ENCODE measurements at places on chromosomes 7 and 10. TPM values are rescaled to one million over a fixed set of nuclear protein-coding genes. Genes with fewer than 3 reads are reported as not detected.

The PAX2 gene
- not detected for total RNA-seq

The CNPY1 gene
- total RNA-seq: not detected

GRCh38 chr7:107644309-107644974 lies 16.2 kb upstream of the SLC26A4 start:
- DNase-seq: no peak

- DNase-seq: no peak
Observed at GRCh38 chr7:17472518-17472917, 174.1 kb downstream of the AHR start.

DNA sequence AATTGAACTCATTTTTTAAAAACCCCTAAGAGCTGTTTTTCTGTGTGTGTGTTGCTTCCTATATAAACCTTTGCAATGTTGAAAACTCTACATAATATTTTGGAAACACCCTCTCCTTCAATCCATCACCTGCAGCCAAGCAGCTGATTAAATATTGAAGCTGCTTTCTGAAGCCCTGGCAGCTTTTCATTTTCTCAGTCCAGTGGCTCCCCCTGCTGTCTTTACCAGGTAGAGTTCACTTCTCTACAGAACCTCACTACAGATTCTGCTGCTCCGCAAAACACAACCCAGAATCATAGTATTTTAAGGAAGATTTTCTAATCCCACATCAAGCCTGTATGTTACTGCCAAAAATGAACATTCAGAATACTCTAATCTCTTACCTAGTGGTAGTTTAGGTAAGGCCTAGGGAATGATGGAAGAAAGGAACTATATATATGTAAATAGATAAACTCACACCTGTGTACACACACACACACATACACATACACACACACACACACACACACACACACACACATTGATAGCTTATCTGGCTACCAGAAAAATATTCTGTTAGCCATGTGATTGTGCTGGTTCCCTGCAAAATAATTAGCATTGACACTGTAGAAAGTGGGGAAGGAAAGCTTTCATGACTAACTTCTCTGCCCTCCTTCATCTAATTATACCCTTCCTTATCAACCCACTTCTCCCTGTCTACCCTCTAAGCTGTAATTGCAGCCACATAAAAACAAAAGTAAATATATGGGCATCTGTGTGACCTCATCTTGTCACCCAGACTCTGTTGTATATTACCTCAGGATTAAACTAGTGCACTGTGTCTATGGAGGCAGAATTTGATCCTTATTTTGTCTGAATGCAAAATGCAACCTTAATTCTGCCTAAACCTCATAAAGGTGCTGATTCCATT lies 229.5 kb upstream of the FZD1 start:
- no peak for DNase-seq

- DNase-seq: no peak
Observed at GRCh38 chr10:120360571-120360970, 96.5 kb upstream of the PLPP4 start.

DNA sequence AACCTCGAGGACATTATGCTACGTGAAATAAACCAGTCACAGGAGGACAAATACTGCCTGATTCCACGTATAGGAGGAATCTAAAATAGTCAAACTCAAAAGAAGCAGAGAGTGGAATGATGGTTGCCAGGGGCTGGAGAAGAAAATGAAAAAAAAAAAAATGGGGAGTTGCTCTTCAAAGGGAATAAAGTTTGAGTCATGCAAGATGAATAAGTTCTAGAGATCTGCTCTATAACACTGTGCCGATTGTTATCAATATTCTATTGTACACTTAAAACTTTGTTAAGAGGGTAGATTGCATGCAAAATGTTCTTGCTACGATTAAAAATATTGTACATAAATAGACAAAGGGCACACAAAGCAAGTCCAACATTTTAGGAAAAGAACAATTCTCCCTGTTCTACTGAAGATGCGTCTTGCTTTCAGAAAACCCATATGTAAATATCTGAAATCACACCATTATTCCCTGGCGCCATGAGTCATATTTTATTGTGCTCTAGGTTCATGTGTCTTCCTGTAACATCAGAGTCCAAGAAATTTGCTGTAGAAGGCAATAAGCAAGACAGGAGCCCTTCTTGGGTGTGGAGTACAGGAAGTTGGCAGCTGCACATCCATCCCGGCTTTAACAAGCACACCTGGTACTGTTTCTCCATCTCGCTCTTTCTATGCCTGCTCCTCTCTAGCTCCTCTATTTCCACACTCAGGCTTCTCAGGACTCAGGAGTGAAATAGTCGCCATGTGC lies 145.9 kb downstream of the GFRA1 start:
- no peak for DNase-seq

GRCh38 chr10:21161090-21161625 lies 264.0 kb upstream of the NEBL start:
- DNase-seq: no peak

GRCh38 chr10:100879741-100880360 lies 32.9 kb upstream of the SLF2 start:
- no peak for DNase-seq

- DNase-seq: no peak
Observed at GRCh38 chr10:18238870-18239485, 98.8 kb downstream of the CACNB2 start.
